Smooth muscle cell of the brain vasculature (primary cell): ENCODE measurements at places on chromosomes 6 and 20.

DNA sequence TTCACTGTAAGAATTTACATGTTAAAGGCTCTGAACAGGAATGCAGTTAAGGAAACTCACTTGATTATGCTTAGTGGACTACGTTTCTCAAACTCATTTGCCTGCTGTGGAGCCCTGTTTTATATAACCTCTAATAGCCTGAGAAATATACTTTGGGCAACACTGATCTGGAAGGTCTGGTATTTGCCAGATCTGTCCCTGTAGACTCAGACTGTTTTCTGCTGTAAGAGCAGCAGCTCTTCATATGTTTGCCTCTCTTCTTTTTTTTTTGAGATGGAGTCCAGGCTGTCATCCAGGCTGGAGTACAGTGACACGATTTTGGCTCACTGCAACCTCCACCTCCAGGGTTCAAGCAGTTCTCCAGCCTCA lies 10.1 kb downstream of the TTPAL start:
- no peak for DNase-seq

DNA sequence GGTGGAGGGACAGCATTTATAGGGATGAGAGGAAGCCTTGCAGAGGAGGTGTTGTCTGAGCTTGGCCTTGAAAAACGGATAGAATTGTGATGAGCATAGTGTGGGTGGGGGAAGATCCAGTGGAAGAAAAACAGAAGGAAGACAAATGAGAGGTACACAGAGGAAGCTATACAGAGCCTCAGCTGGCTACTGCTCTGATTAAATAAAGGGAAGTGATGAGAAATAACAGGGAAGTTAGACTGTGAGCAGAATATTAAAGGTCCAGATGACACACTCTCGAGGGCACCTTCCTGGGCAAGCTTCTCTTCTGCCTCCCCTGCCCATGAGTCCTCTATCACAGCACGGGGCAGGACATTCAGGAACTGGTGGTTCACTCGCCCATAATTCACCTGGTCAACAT lies 182.3 kb downstream of the KIF16B start:
- DNase-seq = no peak

DNA sequence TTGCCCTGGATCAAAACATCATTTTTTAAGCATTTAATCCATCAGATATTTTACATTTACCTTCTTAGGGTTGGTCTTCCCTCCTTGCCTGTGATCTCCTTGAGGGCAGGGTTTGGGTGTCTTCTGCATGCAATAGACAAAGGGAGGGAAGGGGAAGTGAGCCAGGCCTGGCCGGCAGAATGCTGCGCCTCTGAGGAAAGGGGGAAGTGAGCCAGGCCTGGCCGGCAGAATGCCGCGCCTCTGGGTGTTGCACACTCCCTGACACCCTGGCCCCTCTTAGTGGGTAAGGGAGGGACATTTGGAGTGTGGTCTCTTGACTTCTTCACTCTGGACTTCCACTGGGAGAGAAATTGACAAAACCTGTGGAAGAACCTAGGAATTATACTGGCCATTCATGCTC lies 12.4 kb downstream of the PSMF1 start:
- no peak for DNase-seq

GRCh38 chr20:63333241-63333836 lies 27.8 kb downstream of the CHRNA4 start:
- DNase-seq = no peak

DNA sequence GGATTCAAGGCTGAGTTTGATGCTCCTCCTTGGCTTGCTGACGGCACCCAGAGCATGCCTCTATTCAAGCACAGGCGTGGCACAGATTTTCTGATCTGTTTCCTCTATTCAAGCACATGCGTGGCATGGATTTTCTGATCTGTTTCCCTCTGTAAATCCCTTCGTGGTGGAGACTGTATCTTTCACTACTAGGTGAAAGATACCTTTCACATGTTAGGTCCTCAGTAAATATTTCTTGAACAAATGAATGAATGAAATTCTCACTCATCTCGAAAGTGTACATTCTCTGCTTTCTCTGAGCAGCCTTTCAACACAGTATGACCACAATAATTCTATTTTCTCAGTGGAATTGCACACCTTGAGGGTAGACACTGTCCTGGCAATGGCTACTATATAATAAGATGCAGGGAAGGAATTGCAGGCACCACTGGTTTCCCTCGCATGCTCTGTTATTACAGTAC lies 72.6 kb upstream of the F13A1 start:
- DNase-seq = no peak

DNA sequence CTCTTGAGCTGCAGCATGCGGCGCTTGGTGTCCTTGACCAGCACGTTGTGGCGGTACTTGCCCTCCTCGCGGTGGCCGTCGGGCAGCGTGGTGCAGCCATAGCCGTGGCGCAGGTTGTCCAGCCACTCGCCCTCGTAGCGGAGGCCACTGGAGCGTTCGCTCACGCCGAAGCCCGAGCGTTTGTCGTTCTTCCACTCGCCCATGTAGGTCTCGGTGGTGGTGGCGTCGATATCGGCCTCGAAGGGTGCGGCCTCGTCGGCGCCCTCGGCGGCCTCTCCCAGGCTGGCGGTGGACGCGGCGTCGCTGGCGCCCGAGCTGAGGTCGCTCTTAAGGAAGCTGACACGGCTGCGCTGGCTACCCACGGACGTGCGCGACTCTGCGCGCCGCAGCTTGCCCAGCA lies 27.3 kb downstream of the JPH2 start:
- DNase-seq = no peak

- no peak for DNase-seq
These were observed 3.0 kb upstream of the ZNF335 start for GRCh38 chr20:45974896-45975565.

DNA sequence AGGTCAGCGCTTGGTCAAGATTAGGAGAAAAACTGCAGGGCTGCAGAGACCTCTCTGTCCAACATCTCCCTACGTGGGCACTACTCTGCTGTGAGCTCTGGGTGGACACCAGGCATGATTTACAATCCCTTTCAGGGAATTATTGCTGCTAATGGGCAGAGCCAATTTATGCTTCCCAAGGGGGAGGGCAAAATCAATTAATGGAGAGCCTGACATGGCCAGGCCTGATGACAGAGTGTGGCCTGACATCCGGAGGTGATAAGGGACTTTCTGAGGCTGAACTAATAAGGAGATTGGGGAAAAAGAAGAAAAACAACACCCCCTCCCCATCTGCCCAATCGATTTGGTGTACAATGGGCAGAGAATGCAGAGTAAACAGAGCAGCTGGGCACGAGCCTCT lies 5.0 kb upstream of the KCNK16 start:
- no peak for DNase-seq

GRCh38 chr20:18284805-18285533 lies 3.4 kb upstream of the ZNF133 start:
- no peak for DNase-seq

DNA sequence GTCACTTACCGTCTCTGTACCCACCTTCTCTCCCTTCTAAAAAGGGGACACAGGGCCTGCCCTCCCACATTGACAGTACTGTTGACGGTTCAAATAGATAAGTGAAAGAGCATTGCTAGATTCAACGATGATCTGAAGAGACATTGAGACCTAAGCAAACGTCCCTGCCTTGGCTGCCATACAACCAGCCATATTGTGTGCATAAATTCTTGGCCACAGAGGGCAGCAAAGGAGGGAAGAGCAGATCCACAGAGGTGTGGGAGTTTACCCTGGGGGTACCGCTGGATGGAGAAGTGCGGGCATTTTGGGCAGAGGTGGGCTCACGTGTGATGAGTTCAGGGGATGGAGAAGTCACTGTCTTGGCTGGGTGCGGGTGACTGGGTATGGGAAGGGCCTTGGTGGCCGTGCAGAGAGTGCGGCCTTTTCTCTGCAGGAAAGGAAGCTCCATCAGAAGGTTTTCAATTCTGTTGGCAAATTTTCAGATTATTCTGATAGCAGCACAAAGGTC lies 85.6 kb downstream of the POPDC3 start:
- DNase-seq = no peak

- no peak for DNase-seq
These were observed at the start of gene ETV7 for GRCh38 chr6:36387440-36388303. Gene ETV7 (minus strand): TSS chr6:36387669. CDS start chr6:36387541, 128 bp downstream.

DNA sequence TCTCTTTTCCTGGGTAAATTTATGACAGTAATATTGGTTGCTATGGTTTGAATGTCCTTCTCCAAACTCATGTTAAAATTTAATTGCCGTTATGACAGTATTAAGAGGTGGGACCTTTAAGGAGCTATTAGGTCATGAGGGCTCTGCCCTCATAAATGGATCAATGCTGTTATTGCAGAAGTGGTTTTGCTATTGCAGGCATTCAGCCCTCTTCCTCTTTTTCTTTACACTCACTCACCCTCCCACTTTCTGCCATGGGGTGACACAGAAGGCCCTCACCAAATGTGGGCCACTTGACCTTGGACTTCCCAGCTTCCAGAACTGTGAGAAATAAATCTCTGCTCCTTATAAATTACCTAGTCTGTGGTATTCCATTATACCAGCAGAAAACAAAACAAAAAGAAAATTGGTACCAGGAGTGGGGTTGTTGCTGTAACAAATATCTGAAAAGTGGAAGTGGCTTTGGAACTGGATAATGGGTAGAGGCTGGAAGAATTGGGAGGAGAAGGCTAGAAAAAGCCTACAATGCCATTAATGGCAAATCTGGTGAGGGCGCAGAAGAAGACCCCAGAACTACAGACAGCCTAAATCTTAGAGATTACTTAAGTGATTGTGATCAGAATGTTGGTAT lies 24.8 kb upstream of the IGF2R start:
- no peak for DNase-seq

- no peak for DNase-seq
These were observed 12.5 kb upstream of the HLA-DRA start for GRCh38 chr6:32427218-32427617.

DNA sequence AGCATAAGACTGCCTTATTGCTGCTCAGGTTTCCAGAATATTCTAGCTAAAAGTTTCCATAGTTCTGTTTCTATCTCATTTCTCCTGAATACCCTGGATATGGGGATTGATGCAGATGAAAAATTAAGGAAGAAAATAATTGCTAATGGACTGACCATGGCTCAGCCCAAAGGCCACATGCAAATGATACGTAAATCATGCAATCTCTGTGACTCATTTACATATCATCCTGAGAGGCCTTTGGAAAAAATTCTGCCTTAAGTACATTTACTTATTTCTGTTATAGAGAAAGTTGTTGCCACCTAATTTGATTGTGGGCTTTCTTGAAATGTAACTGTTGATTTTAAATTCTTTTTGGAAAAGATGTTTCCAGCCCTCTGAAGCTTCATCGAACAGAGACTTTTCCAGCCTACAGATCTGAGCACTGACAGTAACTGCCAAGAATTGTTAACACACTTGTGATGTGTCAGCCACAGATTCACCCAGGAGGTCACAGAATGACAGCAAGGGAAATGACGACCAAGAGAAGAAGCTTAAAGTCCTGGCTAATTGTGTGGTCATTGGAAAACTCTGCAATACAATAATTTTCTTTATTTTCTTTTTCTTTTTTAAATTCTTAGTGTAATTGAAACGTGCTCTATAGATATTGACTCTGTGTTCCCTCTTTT lies 174.8 kb downstream of the DOK5 start:
- DNase-seq = no peak

DNA sequence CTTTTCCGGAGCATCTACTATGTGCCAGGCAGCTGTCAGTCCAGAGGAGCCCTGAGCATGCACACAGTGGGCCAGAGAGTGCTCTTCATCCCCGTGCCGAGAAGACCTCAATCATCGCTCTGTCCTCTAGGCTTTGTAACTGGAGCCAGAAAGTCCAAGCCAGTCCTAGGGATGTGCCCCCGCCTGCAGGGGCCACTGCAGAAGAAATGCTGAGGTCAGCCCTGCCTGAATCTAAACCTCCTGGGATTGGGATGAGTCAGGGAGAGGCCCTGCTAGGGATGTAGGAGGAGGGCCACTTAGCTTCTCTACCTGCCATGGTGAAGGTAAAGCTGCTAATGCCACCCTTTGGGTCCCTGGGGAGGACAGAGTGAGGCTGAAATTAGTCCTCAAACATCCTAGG lies 146.8 kb downstream of the CDC5L start:
- DNase-seq = no peak

DNA sequence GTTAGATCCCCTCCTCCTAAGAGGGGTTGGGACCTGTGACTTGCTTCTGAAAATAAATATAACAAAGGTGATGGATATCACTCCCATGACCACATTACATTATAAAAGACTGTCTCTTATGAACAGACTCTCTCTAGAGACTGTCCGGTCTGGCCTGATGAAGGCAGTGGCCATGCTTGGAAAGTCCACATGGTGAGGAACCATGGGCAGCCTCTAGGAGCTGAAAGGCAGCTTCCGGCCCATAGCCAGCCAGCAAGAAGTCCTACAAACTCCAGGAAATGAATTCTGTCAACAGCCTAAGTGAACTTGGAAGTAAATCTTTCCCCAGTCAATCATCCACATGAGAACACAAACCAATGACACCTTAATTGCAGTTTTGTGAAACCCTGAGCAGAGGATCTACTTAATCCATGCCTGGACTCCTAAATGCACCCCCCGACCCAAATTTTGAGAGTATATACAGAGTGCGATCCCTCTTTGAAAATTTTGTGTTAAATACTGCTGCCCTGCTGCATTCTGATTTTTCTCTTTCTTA lies 2.2 kb upstream of the POPDC3 start:
- no peak for DNase-seq

DNA sequence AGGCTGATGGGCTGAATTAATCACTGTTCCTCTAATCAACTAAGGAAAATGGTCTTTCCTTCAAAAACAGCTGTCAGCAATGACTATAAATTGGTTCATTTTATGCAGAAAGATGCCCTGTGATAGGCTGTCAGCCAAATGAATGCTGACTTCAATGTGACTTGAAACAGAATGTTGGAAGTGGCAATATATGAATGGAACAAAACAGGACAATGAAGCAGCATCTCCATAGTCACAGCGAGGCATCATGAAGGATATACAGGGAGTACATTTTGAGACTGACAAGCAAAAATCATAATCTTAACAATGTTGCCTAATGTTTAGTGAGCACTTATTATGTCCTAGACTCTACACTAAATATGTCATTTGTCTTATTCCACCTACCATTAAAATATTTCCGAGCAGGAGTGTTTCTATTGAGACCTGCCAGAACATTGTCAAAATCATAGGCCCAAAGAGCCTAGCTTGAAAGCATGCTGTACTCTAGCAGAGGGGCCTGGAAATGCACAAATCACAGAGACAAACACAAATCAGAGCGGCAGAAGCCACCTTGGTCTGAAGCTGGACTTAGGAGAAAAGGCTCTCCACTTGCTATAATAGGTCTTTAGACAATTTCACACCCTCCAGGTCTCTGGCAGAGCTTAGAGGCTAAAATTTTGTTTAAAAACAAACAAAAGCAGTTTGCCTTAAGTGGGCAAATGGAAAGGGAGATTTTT lies 63.3 kb downstream of the FAM50B start:
- DNase-seq = no peak

GRCh38 chr6:145380186-145380585 lies 355.1 kb downstream of the EPM2A start:
- no peak for DNase-seq
